CD4-positive, alpha-beta T cell (primary cell): ENCODE measurements at places on chromosomes 11 and 22. TPM values are rescaled to one million over a fixed set of nuclear protein-coding genes. Genes with fewer than 3 reads are reported as not detected.

DNA sequence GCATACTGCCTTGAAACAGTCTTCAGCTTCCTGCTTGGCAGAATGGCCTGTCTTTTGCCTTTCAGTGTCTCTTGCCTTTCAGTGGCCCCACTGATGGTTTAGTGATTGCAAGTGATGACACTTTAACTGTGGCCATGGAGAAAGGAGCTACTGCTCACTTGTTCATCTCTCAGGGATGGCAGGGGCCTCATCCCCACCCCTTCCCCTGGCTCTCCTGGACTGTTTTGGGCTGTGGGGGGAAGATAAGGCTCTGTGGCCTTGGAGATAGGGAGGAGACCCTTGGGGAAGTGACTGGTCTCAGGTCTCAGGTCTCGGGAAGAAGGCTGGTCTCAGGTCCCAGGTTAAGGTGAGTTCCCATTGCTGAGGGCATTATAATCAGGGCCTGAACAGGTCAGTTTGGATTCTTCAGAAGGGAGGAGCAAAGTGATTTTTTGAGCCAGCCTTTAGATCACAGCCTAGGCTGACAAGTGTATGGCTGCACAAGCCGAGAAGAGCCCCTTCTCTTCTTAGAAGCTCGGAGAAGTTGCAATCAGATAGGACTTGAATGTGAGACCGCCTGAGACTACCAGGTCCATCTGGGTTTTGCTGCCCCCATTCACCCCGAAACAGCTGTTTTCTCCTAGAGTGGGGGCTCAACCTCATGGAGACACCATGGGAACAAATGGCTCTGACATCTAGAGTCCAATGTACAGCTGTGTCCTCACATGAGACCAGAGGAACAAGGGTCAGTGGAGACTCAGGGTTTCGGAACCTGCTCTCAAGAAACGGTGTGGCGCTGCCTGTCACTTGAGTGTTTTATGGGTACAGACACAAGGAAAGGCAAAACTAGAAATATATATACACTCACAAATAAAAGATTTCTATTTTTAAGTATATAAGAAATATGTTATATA is 15.9 kb upstream of the P2RY2 start:
- DNase-seq = no peak

DNA sequence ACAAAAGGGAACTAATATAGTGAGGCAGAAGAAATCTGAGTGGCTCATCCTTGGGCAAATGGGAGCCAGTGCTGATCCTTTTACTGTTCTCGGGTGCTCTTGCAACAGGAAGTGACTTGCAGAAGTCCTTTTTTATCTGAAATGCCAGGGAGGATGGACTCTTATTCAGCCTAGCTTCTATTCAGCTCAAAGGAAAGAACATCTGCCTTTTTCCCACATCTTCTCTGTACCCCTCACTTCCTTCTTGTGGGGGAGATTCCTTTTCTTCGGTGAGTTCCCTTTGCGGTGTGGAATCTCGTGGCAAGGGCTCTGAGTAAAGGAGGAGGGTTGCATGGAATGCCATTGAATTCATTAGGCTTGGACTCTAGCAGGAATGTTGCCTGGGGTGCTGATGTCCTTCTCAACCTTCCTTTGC is 76.2 kb downstream of the ZBTB16 start:
- no peak for DNase-seq

DNA sequence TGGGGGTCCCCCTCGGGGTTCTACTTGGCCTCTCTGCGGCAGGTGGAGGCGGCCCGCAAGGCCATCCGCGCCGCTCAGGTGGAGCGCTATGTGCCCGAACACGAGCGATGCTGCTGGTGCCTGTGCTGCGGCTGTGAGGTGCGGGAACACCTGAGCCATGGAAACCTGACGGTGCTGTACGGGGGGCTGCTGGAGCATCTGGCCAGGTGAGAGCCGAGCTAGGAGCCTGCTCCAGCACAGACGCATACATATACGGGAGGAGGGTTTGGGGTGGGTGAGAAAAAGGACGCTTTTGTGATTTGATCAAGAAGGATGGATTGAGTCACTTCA is 415 bp downstream of the CENATAC start:
- no peak for DNase-seq

DNA sequence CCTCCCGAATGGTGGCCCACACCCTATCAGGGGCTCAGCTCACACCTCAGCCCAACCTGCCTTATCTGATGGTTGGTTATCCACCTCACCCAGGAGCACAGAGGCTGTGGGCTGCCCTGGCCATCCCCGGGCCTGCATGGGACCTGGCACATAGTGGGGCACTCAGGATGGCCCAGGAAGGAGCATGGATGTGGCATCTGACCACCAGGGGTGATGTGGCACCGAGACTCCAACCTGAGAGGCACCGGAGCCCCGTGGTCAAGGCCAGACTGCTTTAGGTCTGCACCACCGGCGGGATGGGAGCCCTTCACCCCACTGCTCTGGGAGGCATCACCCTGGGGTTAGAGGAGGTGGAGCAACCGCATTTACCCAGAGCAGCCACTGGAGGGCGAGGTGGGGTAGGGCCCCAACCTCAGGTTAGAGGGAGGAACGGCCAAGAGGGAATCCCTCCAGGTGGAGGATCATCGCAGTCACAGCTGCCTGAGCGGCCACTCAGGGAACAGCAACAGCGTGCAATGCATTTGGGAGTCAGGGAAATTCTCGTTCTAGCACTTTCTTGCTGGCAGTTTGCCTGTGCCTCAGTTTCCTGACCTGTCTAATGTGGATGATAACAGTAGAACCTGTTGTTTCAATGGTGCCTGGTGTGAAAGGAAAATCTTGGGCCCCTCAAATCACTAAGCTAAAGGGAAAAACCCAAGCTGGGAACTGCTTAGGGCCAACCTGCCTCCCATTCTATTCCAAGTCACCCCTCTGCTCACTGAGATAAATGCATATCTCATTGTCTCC is 52.9 kb upstream of the CARS1 start:
- DNase-seq = peak; percentile 10

GRCh38 chr11:37595845-37596244 is 997.8 kb upstream of the RAG2 start:
- DNase-seq = no peak

DNA sequence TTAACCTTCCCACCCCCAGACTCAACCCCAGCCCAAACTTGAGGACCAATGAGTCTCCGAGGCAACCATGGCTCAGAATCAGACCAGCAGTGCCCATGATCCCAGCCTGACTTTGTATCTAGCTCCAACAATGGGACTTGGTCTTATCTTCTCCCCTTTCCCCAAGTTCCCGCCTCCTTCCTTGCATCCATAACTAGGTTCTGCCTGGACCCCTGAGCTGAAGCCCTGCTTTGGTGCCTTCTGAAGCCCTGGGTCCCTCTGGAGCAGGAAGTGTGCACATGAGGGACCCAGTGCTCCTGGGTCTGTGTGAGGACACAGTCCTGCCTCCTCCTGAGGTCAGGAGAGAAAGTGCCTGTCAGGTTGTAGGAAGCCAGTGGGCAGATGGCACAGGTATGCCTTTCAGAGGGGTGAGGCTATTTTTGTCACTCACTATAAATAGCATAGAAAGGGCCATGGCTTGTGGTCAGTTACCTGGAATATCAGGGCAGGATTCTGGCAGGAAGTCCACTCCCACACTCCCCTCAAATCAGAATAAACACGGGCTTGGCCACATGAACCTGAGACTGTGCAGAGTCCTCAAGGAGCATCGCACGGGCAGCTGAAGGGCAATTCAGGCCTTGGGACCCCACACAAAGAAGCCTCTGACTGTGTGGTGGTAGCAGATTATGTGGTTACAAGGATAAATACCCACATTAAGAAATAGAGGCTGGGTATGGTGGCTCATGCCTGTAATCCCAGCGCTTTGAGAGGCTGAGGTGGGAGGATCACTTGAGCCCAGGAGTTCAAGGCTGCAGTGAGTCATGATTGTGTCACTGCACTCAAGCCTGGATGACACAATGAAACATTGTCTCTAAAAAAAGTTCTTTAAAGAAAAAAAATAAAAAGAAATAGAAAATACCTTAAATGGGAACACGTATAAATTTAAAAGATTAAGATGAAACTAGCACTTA is 27.4 kb downstream of the RCN1 start:
- no peak for DNase-seq

GRCh38 chr11:71329165-71329510 is 76.8 kb upstream of the SHANK2 start:
- DNase-seq = no peak

The HEPN1 gene
- not detected for total RNA-seq

The GAL3ST1 gene
- total RNA-seq = not detected

The GAL3ST3 gene
- total RNA-seq = not detected

The OR2AT4 gene
- total RNA-seq = not detected
